ENCODE measurements at places on chromosomes 6 and 20.

DNA sequence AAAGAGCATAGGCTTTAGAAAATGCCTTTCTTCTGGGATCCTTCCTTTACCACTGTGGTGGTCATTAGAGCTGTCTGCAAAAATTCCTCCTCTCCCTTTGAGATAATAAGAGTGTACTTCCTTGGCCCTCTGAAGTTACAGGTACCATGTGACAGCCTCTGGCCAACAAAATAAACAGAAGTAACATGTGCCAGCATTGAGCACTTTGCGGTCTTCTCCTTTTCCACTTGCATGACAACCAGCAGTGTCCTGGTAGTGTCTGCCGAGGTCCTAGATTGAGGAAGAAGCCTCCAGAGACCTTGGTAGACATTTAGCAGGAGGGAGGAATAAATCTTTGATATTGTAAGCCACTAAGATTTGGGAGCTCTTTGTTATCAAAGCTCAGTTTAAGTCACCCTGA lies 87.5 kb upstream of the ARID1B start:
- no peak for DNase-seq

- DNase-seq = no peak
Measured at GRCh38 chr6:46888031-46888430, 33.7 kb downstream of the ADGRF5 start.

DNA sequence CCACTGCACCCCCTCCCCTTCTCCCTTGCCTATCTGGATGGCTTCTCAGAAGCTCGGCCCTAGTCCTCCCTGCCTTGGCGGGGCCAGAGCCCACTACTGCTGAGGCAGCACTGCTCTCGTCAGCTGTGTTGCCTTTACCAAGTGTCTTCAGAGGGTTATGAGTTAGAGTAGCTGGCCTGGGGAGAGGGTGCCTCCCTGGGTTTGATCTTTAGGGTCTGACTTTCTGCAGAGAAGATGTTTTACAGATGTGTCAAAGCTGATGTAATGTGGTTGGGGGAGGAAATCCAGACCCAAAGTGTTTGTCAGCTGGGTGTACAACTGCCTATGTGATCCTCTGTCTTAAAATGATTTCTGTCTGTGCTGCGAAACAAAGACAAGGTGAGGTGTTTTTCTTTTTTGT lies 30.4 kb upstream of the PI16 start:
- peak; percentile 7 for DNase-seq

GRCh38 chr20:49727894-49728885 lies 14.5 kb upstream of the B4GALT5 start:
- no peak for DNase-seq

Data from activated CD8-positive, alpha-beta T cell treated with anti-CD3 and anti-CD28 coated beads for 36 hours (primary cell).